ENCODE measurements at places on chromosomes 12 and 14.
A peak's percentile ranks its signal among the peaks of the same experiment; 100 is the strongest.

DNA sequence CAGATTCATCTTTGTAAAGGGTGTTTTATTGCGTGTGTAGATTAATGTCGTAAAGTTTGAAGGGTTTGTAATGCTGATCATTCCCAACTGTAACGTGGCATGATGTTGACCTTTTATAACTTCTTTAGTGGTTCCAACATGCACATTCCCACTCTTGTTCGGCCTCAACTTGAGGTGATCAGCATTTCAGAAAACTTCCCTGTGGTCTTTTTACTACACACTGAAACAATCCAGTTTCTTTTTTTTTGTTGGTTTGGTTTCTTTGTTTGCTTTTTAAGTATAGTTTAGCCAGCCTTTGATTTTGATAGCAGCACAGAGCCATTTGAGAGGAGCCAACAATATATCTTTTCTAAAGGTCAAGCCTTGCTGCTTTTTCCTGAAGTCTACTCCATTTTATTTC, 22.8 kb downstream of the UTP20 start:
- DNase-seq = no peak

- DNase-seq = no peak
Measured at GRCh38 chr14:53536446-53536845, 383.3 kb upstream of the DDHD1 start.

DNA sequence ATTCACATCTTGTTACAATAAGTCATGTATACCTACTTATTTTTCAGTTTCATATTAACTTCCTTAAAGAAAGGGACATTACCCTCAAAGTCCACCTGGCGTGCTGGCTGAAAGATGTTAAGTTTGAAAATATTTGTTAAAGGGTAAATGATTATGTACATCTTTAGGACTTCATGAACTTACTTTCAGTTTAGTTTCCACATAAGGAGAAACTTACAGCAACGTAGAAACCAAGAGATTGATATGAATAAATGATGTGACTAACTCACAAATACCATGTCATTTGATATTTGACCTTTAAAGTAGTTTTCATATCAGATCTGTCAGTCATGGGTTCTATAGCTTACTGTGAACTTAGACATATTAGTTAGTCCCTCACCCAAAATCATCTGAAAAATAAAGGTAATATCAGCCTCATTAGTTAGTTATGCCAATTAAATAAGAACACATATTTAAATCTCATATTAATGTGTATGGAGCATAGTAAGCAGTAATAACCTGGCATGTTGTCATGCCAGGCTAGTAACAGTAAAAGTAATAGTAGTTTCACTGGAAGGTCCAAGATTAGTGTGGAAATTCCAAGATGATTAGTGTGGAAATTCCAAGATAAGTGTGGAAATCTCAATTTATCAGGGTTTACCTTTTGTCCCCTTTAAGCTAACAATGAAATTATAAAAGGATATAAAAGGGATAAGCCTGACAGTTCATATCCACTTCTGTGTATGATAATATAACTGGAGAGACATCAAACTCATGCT, 1.9 kb upstream of the CLEC2D start:
- peak; percentile 30 for DNase-seq

DNA sequence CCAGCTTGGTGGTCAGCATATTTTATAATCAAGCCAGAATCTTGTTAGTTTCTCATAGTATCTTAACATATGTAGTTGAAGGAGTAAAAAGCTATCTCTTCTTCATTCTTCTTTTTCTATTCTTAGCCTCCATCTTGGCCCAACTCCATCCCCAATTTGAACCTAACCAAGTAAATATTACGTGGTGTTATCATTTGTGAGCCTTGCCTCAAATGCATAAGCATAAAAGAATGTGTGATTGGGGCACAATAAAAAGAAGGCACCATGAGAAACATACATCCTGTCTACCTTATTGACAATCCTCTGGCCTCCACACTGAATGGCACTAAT, 181.4 kb upstream of the BMP4 start:
- no peak for DNase-seq

- no peak for DNase-seq
Measured at GRCh38 chr14:76257842-76258397, 106.2 kb downstream of the GPATCH2L start.

Measured in activated T-cell treated with anti-CD3 and anti-CD28 coated beads, Interleukin-2, amount 50 U/mL, for 48 hours (primary cell).